ENCODE measurements at places on chromosomes 2 and 18.

- no peak for DNase-seq
These were observed 41.3 kb upstream of the CHMP1B start for GRCh38 chr18:11809895-11810294.

DNA sequence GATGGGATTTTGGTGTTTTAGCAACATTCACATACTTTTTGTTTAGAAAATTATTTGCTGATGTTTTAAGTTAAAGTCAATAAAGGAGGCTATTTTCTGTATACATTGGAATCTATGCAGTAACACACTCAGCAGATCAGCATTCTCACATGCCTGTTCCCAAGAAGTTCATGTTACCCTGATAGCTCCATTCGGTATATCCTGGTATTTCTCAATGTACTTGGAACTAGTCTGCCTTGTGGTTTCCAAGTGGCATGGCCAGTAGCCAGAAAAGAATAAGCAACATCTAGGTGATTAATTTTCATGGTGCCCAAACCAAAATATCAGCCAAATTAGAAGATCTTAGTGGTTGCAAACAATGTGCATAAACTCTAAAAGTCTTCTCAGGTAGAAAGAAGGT is 5.2 kb upstream of the NCAPH start:
- peak; percentile 43 for DNase-seq

DNA sequence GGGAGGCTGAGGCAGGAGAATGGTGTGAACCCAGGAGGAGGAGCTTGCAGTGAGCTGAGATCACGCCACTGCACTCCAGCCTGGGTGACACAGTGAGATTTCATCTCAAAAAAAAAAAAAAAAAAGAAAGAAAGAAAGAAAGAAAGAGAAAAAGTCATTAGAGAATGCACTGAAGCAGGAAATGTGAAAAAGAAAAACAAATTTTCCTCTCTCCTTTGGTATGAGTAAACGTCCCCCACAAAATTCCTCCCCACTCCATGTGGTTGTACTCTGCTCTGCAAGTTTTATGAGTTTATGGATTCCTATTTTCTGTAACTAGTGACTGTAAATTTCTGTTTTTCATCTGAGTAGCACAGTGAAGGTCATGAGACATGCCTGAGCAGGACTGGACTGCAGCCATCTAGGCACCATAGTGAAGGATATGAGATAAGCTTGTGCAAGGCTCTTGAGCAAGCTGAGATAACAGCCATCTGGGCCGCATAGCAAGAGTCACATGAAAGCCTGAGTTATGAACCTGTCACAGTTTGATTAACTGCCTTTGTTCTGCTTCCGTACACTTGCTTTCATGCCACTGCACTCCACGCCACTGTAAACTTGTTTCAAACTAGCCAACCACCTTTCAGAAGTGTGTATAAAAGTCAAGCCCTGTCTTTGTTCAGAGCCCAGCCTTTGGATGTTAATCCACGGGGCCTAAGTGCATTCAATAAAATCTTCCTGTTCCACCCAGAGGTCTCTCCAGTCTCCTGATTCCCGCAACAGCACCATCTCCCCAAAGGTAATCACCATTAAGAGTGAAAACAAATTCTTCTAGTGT is 50.2 kb downstream of the SKA1 start:
- no peak for DNase-seq

DNA sequence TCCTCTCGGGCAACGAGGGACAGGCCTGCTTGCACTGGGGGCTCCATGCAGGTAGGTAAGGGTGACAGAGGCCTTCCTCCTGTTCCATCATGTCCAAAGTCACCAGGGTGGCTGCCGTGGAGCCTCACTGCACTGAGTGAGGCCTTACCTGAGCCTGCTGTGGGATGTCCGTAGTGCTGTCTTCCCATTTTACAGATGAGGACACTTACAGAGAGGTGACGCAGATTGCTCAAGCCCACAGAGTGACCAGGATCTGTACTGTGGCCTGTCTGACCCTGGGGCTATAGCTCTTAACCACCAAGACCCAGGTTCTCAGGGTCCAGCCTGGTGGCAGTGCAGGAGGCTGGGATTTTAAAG is 5.4 kb downstream of the ATOH8 start:
- no peak for DNase-seq

DNA sequence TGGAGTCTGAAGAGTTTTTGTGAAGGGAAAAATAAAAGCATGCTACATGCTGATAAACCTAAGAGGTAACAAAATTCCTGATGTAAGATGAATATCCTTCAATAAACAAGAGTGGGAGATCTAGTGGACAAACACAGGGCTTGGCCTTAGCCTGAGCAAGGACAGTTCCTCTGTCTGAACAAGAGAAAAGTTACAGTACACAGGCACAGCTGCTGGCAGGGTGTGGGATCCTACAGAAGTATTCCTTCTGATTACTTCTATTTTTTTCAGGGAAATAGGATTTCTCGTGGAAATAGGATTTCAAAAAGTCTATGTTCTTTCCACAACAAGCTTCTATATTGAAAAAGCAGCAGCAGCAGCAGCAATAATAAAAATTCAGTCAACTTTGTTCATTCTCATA is 54.1 kb downstream of the NBAS start:
- DNase-seq = no peak

- DNase-seq = no peak
These were observed 93.8 kb downstream of the ARL4C start for GRCh38 chr2:234403074-234403473.

GRCh38 chr2:104939570-104940217 is 85.8 kb downstream of the POU3F3 start:
- DNase-seq = no peak

DNA sequence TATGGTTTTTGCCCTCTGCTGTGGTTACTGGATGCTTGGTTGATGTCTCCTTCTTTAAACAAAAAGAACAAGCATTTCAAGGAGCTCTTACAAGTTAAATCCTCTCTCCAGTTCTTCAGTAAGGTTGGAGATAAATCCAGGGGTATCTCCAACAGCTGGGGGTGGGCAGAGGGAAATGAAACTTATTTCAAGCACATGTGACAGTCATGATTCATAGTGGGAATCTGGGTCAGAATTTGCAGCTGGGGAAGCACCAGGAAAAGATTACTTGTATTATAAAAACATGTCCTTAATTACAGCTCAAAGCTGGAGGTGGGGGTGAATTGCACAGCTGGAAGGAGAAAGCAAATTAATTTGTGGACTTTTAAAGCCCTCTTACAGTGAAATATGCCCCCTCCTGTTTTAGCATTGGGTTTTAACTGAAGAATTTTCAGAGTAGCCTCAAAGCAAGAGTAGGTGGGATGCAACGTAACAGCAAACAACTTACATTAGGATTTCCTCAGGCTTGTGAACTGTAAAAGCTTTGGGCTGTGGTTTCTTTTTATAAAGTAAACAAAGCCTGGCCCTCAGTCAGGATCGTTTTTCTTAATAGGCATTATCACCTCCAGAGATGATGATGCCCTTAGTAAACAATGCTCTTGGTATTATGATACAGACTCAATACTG is 596.4 kb downstream of the NYAP2 start:
- peak; percentile 53 for DNase-seq

DNA sequence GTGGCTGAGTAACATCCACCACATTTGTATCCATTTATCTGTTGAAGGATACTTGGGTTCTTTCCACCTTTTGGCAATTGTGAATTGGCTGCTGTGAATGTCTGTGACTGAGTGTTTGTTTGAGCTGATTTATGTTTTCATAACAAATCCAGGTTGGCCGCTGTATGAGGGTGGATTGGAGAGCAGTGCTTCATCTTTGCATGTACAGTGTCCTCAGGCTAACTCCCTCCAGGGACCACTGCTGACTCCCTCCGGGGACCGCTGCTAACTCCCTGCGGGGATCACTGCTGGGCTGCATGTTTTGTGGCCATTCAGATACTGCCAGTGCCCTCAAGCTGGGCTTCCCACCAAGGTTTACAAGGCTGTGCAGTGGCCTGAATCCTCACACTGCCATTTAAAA is 10.2 kb downstream of the BOK start:
- DNase-seq = no peak

GRCh38 chr2:181782660-181783059 is 102.3 kb upstream of the NEUROD1 start:
- no peak for DNase-seq

GRCh38 chr2:20257411-20257810 is 32.5 kb upstream of the SDC1 start:
- DNase-seq = no peak

DNA sequence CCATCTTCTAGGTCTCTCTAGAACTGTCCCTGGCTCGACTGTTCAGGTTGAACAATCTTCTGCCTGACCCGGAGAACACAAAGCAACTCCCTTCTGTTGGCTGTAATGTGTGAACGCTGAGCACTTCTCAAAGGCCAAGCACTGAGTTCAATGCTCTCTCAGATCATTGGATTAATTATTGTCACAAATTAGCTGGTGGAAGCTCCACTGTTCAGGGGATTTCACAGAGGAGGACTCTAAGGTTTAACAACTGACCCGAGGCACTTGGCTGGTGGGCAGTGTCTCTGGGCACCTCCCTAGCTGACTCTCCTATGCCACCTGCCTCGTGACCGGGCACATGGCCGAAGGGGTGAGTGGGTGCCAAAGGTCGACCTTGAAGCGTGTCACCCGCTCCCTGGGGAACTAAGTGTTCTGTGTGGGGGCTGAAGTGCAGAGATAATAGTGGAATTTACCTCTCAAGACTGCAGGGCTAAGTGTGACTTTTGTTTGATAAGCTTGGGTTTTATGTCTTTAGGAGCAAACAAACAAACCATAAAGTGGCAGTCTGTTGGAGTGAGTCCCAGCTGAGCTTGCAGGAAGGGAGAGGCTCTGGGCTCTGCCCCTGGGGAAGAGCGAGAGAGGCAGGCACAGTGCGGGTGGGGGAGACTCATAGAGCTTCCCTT is 64.8 kb downstream of the BCL2L11 start:
- no peak for DNase-seq

- no peak for DNase-seq
These were observed 18.8 kb downstream of the CDH2 start for GRCh38 chr18:28158083-28158581.

DNA sequence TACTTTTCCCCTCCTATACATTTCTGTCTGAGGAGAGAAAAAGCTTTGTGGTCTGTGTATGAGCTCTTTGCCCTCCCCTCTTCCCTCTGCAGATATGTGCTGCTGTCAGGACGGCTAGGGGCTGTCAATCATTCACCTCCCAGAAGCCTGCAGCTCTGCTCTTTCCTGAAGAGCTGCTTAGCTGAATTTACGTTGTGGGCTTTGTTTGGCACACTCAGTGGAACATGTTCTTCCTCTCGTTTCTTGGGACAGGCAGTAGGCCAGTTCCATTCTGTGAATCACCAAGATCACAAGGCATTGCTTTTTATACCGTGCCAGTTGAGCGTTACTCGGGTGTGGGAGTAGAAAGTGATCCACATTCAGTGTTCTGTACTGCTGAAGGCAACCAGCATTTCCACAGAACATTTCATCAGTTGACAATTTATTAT is 136.7 kb downstream of the LAMA3 start:
- peak; percentile 52 for DNase-seq

GRCh38 chr18:73043211-73043610 is 175.4 kb upstream of the NETO1 start:
- DNase-seq = no peak

GRCh38 chr2:139155991-139156390 is 375.8 kb upstream of the NXPH2 start:
- DNase-seq = no peak

- DNase-seq = peak; percentile 43
These were observed 7.4 kb downstream of the CTDSP1 start for GRCh38 chr2:218406949-218407618.

- DNase-seq = peak; percentile 3
These were observed 20.6 kb upstream of the ST8SIA3 start for GRCh38 chr18:57331718-57332117.

DNA sequence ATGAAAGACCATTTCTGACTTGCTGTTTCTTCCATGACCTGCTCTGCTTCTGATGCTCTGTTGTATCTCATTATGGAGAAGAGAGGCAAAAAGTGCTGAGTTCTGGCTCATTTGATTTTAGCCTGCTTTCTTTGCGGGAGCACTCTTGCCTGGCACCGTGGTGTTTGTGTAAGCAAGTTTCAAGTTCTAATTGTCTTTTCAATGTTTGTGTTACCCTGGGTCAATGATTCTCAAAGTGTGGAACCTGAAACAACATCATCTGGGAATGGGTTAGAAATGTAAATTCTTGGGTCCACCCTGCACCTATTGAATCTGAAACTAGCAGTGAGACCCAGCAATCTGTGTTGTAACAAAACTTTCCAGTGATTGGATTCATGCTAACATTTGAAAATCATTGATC is 85.5 kb upstream of the STON1 start:
- no peak for DNase-seq

DNA sequence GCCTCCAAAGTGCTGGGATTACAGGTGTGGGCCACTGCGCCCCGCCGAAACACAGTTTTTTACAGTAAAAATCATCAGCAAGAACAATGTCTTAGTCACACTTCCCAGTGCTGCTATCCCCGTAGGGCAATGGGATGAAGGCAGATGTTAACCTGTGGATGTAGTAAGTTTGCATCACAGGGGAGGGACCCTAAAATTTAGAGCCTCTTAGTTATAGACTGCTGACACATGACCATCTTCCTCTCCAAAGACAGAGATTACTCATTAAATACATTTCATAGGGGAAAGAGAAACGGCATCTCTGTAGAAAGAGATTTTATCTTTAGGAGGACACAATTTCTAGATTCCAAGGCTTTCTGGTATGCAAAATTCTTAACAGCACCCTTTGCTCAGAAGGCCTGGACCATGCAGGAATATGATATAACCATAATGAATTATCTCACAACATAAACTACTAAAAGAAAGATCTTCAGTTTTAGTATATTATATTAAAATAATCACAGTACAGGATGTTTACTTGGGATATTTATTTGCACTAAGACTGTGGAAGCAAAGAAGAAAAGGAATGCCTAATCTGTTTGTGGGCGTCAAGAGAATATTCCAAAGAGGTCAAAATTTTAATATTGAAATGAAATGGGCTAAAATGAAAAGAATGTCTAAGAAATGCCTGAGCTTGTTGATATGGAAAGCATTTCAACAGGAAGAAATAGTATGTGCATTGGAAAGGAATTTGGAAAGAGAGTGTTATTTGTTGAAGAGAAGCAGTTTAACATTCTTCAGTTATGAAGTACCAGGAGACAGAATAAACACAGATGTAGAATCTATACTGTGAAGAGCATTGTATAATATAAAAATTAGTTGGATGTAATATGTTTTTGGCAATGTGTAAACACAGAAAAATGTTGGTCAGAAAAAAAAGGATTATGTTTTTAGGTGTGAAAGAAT is 1228.3 kb upstream of the CHAC2 start:
- peak; percentile 26 for DNase-seq

GRCh38 chr2:29522951-29523669 is 398.3 kb downstream of the ALK start:
- DNase-seq = peak; percentile 87

DNA sequence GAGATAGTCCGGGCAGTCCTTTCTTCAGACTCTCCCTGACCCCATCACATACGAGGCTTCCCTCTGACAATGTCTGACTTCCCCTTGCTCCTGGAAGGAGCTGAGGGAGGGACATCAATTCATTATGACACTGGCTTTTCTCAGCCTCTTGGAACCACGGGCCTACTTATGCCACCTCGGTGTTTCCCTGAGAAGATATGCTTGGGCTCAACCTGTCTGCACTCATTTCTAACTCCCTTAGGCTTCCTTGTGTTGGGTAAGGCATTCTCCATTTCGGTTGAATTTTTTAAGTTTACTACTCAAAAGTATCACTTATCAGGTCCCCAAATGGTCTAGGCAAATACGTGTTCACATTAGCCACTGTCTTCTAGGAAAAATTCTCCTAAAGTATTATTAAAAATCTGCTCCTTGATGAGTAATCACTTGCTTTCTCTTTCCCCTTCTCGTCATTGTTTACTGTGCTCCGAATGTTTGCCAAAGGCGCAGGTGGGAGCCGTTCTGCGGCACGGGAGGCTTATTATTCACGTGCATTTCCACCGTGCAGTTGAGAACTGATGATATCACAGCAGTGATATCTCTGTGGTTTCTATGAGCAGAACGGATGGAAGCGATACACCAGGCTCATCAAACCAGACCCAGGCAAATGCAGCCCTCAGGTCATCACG is 33.1 kb downstream of the ARL4C start:
- DNase-seq = no peak

Measured in fibroblast of skin of right biceps (primary cell).